ENCODE measurements at places on chromosomes 6 and 20.

DNA sequence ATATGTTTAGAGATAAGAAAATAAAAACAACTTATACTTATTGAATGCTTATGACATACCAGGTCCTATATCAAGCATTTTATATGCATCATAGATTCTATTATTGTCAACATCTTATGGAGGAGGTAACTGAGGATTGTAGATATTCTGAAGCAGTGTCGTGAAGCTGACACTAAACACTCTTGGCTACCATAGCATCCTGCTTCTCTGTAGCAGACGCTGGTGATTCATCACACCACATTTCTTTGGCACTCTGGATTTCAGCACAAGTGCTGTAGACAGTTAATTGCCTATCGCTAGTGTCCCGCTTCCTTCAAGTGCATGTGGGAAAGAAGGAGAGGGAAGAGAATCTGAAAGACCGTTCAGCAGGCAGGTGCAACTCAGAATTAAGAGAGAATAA, 317.1 kb downstream of the PLCB1 start:
- DNase-seq = no peak

DNA sequence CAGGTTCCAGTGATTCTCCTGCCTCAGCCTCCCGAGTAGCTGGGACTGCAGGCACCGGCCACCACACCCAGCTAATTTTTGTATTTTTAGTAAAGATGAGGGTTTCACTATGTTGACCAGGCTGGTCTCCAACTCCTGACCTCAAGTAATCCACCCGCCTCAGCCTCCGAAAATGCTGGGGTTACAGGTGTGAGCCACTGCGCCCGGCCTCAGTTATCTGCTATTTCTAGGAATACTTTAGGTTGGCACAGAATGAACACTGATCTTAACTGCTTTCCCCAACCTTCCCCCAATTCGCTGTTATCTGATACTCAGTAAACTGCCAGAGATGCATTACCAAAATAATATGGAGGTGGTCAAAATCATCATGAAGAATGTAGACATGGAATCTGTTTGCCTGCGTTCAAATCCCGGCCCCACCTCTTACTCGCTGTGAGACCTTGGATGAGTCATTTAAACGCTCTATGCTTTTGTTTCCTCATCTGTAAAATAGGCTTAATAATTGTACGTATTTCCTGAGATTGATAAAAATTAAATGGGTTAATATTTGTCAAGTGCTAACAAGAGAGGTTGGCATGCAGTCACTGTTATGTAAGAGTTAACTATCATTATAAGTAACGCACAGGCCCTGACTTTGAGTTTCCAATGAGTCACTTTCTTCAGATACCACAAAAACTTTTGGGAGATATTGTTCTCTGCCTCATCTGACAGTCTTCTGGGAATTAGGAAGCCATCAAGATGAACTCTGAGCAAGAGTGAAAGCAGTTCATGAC, 44.5 kb upstream of the NCOA3 start:
- peak; percentile 44 for DNase-seq

- no peak for DNase-seq
Observed at GRCh38 chr6:23200946-23201345, 631.6 kb downstream of the HDGFL1 start.

DNA sequence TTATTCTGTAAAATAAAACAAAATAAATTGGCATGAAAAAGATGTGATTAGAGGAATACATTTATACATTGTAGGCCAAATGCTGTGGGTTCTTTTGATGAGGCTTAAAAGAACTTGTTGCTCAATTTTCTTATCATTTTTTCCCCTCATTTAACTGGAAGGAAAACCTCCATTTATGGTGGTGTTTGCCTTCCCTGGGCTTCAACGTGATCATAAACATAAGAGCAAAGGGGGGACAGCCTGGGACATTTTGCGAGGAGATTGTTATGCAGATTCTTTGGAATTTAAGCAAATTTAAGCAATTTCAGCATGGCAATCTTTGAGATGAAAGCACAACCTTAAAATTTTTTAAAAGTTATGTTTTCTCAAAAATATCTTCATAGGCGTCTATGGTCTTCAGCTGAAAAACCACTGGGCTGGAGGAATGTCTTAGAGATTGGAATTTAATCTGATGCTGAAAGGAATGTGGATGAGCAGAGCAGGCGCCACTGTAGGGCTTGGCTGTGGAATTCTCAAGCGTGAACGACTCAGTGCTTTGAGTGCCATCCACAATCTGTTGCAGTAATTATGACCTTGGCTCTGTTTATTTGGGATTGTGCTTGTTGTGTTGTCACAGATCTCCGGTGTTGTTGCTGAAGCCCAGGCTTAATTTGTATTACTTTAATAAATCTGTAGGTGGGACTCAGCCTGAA, 149.4 kb upstream of the MLIP start:
- no peak for DNase-seq

DNA sequence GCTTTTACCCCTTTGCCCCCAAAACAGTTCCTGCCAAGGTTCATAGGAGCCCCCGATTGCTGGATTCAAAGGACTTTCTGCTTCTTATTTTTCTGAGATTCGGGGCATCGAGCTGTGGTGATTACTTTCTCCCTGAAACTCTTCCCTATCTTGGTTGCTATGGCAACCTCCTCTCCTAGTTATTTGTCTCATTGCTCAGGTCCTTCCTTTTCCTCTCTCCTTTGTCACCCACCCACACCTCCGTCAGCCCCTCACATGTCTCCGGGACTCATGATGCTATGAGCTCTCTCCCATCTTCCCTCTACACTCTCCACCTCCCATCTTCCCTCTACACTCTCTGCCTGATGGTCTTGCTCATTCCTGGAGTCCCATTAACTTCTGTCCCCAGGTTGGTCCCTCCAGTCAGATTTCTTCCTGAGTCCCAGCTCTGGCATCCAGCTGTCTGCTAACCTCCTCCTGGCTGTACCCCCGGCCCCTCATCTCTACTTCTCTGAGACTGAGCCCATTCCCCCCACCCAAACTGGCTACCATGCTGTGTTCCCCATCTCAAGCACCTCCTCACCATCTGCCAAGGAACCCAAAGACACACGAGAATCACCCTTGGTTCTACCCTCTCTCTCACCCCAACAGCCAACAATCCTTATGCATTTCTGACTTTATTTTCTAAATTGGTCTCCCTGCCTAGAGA, 30.2 kb upstream of the NNAT start:
- DNase-seq = no peak

All from BJ (cell line).